ENCODE measurements at places on chromosomes 3 and 15.

DNA sequence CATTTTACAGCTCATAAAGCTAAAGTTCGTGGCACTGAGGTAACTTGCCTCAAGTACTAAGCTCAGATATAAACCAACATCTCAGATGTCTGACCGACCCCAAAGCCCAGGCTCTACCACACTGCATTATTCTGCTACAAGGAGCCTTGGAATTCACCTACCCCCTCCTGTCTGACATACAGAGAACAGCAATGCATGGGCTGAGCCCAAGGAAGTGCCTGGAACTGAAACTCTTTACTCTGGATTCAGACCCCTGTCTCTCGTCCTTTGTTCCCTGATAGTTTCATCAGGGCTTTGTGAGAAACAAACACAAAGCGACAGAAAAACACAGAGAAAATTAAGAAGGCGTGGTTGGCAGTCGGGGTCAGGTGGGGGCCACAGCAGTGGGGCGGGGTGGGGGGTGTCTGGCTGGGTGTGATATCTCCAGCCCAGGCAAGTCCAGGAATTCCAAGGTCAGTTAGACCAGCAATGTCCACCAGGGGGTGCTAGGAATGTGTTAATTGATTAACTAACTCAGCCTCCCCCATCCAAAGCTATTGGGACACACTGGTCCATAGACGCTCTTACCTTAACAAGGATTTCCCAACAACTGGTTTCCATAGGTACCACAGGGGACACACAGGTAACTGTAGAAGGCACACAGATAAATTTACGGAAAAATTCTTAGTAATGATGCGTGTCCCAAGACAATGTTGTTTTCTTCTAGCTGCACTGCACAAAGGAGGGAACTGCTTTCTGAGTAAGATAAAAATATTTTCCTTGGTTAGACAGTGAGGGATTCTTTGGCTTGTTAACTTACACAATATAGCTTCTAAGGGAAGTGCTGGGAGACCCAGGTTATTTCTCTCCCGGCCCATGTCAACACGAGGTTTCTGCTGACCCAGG is 18.8 kb upstream of the SSUH2 start:
- peak; percentile 88 for DNase-seq

- no peak for DNase-seq
Measured at GRCh38 chr3:192040282-192041043, 579.5 kb downstream of the PYDC2 start.

DNA sequence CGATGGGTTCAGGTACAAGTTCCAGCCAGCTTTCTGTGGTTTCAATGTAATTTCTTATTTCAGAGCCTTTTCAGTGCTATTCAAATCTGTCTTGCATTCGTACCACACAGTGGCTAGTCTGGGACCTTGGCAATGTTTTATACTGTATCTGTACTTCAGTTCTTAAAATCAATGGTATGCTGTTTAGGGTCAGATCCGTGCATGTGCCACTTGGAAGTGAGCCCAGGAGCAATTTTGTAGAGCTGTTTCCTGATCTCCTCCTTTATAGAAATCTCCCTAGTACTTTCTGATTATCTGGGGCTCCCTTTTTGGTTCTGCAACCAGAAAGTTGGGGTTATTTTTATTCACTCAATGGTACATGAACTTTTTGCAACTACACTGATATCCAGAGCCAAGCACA is 59.5 kb upstream of the NDUFB4 start:
- DNase-seq, result no peak

DNA sequence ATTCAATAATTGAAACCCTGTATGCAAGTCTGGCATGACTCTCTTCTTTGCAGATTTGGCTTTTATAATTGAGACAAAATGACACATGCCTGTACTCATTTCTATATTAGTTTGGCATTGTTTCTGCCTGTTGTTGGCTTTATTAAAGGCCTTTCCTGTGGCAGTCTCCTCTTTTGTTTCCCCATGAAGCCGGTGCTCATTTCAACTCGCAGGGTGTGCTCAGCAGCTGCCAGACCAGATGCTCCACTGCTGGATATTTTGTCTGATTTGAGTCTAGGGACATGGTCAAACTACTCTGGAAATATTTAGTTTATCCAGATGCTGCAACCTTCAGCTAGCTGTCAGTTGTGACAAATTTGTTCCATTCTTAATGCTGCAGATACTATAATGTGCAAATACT is 445.3 kb downstream of the NAALADL2 start:
- DNase-seq, result no peak

DNA sequence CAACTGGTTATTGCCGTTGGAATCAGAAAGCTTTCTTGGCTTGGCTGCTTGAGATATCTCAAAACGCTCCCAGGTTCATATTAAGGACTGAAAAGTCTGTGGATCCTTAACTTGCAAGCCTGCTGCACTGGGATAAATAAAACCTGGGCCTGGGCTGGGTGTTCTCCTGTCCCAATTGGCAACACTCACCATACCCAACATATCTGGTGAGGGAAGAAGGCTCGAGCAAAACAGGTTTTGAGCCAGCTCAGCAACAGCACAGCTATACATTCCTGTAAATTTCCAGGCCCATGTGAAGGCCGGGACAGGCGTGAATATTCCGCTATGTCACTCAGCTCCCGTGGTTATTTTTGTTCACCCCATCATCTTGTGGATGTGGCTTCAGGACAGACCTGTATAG is 169.0 kb upstream of the BCL6 start:
- no peak for DNase-seq

- DNase-seq, result no peak
Measured at GRCh38 chr15:66156310-66156975, 97.1 kb downstream of the MEGF11 start.
